Daoy (cell line): ENCODE measurements at places on chromosomes 2 and 18. TPM values are rescaled to one million over a fixed set of nuclear protein-coding genes. Genes with fewer than 3 reads are reported as not detected.

The IL36B gene
- not detected in 2 replicates for total RNA-seq

The BUB1 gene
- 122 and 135 TPM in 2 replicates for total RNA-seq

The MYOM1 gene
- total RNA-seq: not detected in 2 replicates

- DNase-seq: no peak
Observed at GRCh38 chr18:12397793-12398192, 9.9 kb upstream of the PRELID3A start.

GRCh38 chr2:31886700-31887099 lies 124.1 kb downstream of the MEMO1 start:
- no peak for DNase-seq
